ENCODE measurements at places on chromosomes 13 and 19. TPM values are rescaled to one million over a fixed set of nuclear protein-coding genes. Genes with fewer than 3 reads are reported as not detected.

The KIR3DL2 gene
- not detected for total RNA-seq

DNA sequence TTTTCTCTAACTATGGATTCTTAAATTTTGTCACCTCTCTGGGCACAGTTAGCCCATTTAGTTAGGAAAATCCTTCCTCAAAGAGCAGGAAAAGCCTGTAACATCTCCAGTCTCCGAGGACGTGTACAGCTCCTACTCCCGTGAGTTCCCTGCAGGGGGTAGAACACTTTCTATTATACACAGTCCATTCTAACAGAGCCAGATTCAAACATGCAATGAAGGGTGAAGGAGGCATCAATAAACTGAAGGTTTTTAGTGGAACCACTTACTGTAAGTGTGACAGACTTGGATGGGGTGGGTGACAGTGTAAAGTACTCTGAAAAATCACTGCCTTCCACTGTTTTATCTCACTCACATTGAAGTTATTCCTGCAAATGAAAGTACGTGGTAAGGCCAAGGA is 204.7 kb upstream of the DACH1 start:
- DNase-seq = no peak

The NXNL1 gene
- total RNA-seq = not detected

DNA sequence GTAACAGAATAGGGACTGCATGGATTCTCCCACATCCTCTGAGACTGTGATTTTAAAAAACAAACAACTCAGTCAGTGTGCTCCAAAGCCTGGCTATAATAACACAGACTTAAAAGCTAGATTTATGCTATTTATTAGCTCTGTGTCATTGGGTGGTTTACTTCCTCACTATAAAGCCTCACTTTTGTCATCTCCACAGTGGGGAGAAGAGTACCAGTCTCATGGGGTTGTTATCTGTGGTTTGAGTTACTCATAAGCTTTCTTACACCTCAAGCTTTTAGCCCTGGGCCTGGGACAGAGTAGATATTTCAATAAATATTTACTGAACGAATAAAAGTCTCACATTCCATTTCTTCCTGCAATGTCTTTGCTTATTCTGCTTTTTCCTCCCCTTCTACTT is 5.3 kb downstream of the RNASEH2B start:
- no peak for DNase-seq

GRCh38 chr19:50702871-50703829 is 16.5 kb downstream of the SHANK1 start:
- DNase-seq = no peak

The SPACA4 gene
- total RNA-seq = not detected

The PSG3 gene
- not detected for total RNA-seq

The ZNF790 gene
- 6.3 TPM for total RNA-seq

The LILRB3 gene
- total RNA-seq = 0.71 TPM

- DNase-seq = no peak
These were observed 20.4 kb downstream of the ZNF578 start for GRCh38 chr19:52473655-52474350.

GRCh38 chr13:31261241-31261640 is 61.5 kb downstream of the B3GLCT start:
- no peak for DNase-seq

The SULT2A1 gene
- total RNA-seq = not detected

- no peak for DNase-seq
These were observed 4.4 kb downstream of the ZIC2 start for GRCh38 chr13:99985886-99986527.

The STXBP2 gene
- not detected for total RNA-seq

GRCh38 chr13:53885997-53886396 is 857.4 kb downstream of the OLFM4 start:
- no peak for DNase-seq

The FCAR gene
- total RNA-seq = not detected

The RASL11A gene
- total RNA-seq = 1.1 TPM

DNA sequence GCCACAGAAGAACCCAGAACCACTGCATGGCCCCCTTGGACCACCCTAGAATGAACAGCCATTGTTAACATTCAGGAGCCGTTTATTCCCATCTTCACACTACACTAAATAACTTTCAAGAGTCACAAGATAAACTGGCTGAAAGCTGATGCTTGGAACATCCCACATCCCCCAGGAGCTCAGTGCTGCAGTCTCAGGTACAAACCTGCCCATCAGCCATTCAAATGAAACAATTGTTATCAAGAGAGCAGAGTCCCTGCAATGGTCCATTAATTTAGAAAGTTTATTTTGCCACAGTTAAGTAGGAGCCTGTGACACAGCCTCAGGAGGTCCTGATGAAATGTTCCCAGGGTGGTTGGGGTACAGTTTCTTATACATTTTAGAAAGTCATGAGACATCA is 123.8 kb upstream of the ZNF91 start:
- DNase-seq = no peak

Measured in SJCRH30 (cell line).